T-helper 2 cell (primary cell): ENCODE measurements at places on chromosomes 4 and X.

DNA sequence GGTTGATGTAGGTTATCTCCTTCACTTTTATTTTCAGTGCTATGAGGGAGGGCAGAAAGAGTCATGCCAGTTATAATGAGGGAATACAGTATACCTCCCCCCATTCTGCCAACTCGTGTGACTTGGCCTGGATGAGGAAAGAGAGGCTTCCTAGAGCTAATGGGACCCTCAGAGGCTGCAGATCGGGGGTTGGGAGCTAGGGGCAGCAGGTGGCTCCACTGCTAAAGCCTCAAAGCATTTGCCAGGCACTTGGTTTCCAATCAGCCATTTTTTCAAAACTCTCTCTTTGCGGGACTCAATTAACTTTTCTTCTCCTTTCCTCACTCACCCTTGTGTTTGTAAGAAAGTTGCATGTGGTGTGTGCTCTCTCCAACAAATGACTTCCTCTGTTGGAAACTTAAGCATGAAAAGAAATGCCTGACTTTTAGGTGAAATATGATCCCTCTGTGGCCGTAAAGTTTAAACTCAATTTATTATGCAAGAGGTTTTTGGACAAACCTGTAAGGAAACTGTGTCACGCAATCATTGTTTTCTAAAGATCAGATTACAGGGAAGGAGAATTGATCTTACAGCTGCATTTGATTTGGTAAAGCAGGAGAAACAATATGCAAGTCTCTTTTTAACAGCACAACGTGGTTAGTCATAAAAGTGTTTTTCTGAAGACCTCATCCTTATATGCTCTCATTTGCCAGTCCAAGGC lies 7.0 kb downstream of the SFRP2 start:
- no peak for DNase-seq

- no peak for DNase-seq
Measured at GRCh38 chr4:8547108-8547911, 32.9 kb upstream of the GPR78 start.

GRCh38 chr4:41281038-41281634 lies 24.4 kb downstream of the UCHL1 start:
- DNase-seq, result no peak

DNA sequence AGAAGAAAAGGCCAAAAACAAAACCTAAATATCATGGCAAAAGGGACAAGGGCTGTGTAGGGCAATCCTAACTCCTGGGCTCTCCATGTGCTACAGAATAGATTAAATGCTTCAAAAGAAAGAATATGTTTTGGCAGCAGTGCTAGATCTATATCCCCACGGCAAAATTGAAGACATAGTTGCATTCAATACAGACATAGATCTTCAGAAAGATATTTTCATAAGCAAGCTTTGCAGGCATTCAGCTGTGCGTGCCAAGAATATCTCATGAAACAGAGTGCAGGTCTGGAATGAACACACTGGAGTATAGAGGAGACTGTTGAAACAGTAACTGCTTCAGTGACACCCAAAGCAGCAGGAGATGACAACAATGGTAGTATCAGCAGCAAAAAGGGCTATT lies 1476.9 kb downstream of the ARAP2 start:
- DNase-seq, result no peak

DNA sequence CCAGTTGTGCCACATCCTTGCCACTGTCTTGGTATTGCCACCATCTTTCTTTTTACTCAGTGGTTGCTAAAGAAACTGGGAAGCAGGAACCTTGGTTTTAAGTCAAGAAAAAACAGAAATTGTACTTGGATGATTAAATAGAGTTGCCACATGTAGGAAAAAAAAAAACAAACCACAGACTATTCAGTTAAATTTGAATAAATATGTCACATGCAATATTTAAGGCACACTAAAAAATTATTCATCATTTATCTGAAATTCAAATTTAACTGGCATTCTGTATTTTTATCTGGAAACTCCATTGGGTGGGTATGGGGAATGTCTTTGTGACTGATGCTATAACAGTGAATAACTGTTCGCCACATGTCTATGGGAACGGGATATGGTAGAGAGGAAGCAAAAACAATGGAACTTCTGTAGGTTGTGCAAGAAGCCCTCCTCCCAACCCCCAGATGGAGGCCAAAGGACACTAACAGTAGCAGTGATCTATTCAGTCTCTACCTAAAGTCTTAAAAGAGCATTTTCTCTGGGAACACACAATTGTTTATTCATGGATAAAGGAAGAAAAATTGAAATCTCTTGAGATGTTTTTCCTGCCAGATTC lies 57.0 kb upstream of the PLAC8 start:
- DNase-seq, result no peak

GRCh38 chr4:94870146-94870545 lies 112.4 kb downstream of the BMPR1B start:
- no peak for DNase-seq

GRCh38 chr4:47747211-47747610 lies 90.7 kb downstream of the CORIN start:
- DNase-seq, result no peak

GRCh38 chr4:41679991-41680390 lies 68.5 kb downstream of the PHOX2B start:
- DNase-seq, result no peak

GRCh38 chrX:51435101-51435500 lies 61.3 kb downstream of the NUDT11 start:
- peak; percentile 50 for DNase-seq

DNA sequence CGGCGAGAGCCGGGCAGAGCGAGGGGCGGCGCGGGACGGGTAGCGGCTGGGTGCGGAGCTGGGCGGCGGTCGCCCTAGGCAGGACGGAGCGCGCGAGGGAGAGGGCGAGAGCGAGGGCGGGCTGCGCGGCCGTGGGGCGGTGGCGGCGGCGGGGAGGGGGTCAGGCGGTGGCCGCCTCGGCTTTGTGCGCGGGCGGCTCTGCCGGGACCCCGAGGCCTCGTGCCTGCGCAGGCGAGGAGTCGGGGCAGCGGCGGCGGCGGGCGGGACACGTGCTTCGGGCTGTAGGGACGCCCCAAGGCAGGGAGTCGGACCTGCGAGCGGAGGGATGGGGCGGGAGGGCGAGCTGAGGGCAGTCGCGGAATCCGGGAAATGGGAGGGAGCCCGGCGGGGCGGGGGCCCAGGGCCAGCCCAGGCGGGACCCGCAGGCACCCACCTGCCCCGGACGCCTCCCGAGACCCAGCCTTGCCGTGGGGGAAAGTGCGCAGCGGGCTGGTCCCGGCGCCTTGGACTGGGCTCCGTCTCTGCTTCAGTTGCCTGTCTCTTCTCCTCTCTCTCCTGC lies 465 bp downstream of the BMPR1B start:
- no peak for DNase-seq

DNA sequence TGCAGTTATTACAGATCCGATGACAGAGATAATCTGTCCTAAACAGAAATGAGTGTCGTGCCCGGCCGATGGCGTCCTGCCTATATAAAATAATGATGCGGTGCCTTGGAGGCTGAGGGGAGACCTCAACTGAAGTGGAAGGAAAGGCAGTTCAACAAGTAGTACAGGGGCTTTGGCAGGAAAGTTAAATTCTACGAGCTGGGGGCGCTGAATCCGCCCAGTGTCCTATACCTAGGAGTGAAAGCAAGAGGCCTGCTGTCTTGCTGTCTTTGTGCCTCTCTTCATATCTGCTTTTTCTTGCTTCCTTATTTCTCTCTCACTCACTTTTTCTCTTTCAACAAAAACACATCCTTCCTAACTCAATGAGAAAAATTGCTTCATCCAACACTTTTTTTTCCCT lies 82.2 kb upstream of the PRPS2 start:
- DNase-seq, result no peak

DNA sequence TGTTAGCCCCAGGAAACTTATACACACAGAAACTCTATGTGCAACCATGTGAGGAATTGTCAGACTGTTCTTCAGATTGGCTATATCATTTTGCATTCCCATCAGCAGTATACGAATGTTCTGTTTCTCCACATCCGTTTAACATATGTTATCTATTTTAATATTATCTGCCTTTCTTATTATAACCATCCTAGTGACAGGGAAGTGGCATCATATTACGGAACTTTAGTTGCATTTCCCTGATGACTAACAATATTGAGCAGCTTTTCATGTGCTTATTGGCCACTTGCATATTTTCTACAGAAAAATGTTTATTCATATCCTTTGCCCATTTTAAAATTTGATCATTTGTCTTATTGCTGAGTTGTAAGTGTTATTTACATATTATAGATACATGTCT lies 36.5 kb upstream of the IL15 start:
- DNase-seq, result no peak

DNA sequence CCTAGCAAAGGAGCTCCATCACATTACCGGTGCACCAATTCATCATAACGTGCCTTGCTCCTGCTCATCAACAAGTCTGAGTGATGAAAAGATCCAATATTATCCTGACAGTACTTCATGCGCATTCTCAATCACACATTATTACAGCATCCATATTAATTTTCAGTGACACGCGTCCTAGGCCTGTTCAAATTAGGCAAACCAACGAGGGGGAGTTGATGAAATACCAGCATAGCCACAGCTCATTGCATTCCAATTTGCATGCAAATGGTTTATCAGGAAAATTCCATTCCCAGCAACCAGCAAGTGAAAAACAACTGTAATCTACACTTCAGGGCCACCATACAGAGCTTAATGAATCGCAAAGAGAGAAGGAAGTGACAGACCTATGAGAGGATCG lies 236.9 kb downstream of the DCLK2 start:
- DNase-seq, result no peak

GRCh38 chrX:153650959-153651358 lies 4.0 kb downstream of the DUSP9 start:
- no peak for DNase-seq

DNA sequence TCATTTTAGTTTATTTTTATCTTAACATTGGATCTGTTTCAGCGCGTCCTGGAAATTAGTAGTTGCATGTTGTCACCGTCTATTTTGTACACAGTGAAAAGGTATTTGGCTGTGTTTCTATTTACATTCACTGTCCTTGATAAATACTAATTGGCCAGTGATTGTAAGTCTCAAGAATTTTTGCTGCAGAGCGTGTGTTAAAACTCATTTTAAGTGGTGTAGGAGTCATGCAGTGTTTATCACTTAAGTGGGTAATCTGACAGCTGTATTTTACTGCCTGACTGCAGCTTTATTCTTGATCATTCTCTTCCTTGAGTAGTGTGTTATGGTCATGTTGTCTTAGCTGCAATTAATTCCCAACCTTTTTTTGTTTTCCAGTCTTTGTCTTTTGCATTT lies 9.8 kb downstream of the GUCY1A1 start:
- DNase-seq, result no peak

DNA sequence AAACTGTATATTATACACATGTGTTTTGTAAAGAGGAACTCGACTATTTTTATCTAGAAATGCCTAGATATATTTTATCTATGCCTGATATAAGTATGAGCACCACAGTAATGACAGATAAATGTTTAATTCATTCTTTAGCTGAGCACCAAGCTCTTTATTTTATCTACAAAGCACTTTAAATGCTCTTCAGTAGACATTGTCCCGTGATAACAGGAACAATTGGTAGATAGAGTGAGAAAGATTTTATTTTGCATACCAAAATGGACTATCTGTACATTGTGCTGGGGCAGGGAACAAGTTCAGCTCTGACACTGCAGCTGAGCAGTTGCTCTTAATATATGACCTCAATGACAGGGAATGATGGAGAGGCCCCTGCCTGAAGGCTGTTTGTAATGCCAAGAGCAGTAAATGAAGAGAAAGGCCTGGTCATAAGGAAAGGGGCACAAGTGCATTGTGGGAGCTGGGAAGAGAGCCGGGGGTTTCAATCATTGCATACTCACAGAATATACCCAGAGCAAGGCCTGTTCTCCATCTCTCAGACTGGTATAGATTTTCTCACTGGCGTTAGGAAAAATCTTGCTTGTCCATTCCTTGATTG lies 57.3 kb downstream of the SEPTIN11 start:
- DNase-seq, result no peak

- DNase-seq, result no peak
Measured at GRCh38 chr4:183118585-183118984, 19.5 kb downstream of the WWC2 start.

- no peak for DNase-seq
Measured at GRCh38 chr4:24166501-24166900, 276.7 kb upstream of the PPARGC1A start.

- DNase-seq, result no peak
Measured at GRCh38 chrX:109714340-109714958, 18.6 kb downstream of the ACSL4 start.

DNA sequence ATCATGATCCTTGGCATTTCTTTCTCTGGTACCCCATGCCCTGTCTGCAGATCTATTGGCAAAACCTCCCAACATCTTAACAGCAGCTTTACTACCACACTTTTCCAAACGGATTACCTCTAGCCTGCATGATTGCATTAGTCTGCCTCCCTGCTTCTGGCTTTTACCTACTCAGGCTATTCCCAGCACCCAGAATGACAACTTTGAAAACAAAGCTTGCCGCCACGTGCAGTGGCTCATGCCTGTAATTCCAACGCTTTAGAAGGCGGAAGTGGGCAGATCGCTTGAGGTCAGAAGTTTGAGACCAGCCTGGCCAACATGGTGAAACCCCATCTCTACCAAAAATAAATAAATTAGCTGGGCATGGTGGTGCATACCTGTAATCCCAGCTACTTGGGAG lies 60.2 kb downstream of the UBE2K start:
- DNase-seq, result no peak

GRCh38 chr4:142104041-142104440 lies 467.7 kb downstream of the IL15 start:
- DNase-seq, result no peak

- DNase-seq, result no peak
Measured at GRCh38 chr4:104749062-104749461, 254.4 kb upstream of the CXXC4 start.

- no peak for DNase-seq
Measured at GRCh38 chr4:158682066-158682465, 10.0 kb downstream of the ETFDH start.

DNA sequence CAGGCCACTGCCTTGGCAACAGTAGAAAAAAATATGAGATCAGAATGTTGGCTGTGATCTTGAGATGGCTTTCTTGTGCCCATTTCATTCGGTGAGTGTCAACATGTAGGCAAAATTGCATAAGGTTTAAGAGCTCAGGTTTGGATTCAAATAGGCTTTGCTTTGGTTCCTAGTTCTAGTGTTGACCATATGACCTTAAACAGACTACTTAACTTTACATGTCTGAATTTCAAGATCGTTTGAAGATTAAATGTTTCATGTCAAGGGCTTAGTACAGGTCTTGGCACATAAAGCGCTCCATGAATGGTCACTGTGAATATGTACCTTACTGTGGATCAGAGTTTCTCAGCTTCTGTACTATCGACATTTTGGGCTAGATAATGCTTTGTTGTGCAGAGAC lies 204.2 kb downstream of the MGST2 start:
- DNase-seq, result no peak

GRCh38 chr4:103634236-103634635 lies 85.5 kb downstream of the TACR3 start:
- DNase-seq, result no peak

- no peak for DNase-seq
Measured at GRCh38 chrX:46865281-46865680, 28.4 kb downstream of the RP2 start.

DNA sequence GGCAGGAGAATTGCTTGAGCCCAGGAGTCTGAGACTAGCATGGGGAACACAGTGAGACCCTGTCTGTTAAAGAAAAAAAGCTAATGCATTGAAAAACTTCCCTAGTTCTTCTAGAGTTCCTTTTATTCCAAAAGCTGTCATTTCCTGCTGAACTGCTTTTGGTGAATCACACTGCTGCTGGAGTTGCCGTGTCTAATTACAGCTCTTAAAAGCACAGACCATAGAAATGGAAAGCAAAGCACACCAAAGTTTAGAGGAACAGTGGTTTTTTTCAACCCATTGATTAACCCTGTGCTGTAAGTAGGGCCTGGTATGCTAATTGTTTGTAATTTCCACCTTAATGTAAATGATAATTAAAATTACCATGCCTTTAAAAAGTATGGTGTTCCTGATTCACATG lies 52.4 kb downstream of the SEPTIN11 start:
- no peak for DNase-seq
